ENCODE measurements at places on chromosomes 2 and 18. TPM values are rescaled to one million over a fixed set of nuclear protein-coding genes. Genes with fewer than 3 reads are reported as not detected.

GRCh38 chr18:51897884-51898283 is 442.1 kb upstream of the DCC start:
- no peak for DNase-seq

DNA sequence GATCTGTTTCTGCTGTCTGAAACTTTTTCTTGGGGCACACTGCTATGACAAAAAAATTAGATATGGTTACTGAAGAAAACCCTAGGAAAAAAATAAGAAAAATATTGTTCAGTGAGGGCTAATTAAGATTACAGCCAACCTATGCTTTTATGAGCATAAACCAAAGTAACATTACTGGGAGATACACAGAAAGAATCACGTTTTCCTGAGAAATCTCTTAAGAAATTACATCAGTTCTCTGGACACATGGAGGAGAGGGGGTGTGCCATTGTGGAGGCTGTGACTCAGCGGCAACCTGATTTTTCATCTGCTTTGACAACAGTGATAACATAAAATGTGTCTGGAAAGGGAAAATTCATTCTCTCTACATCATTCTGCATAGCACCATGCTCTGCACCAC is 13.4 kb upstream of the NMI start:
- DNase-seq = no peak

SMAD4 gene
- 84.4 TPM for polyA plus RNA-seq

DNA sequence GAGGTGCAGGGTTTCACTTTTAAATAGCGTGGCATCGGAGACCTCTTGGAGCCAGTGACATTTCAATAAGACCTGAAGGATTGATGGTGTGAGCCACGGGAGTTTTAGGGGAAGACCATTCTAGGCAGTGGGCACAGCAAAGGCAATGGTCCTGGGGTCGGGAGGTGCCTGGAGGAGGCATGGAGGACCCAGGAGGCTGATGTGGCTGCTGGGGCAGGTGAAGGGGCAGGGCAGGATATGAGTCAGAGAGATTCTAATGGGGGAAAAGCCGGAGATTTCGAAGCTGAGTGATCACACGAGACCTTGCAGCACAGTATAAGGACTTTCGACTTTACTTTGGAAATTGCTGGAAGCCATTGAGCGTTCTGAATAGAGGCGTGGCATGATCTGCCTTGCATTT is 79.6 kb upstream of the KCNE4 start:
- no peak for DNase-seq

SLC23A3 gene
- not detected for polyA plus RNA-seq

DNA sequence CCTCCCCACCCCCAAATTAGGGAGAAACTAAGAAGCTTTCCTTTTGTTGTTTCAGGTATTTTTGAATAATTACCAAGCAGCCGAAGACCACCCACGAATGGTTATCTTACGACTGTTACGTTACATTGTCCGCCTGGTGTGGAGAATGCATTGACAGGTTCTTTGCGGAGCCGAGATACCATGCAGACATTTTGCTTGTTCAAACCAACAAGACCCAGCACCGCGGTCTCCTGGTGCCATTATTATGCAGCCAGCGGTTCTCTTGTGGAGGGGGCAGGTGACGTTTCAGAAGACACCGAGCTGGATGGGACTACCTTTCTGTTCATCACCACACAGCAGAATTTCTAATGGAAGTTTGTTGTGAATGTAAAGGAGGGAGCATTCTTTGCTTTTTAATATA is 43.4 kb downstream of the BCL2L11 start:
- DNase-seq = no peak

- no peak for DNase-seq
Observed at GRCh38 chr18:3180325-3180724, 39.4 kb downstream of the MYOM1 start.

Measured in CD4-positive, CD25-positive, alpha-beta regulatory T cell (primary cell).